ENCODE measurements at places on chromosomes 5 and 9.

DNA sequence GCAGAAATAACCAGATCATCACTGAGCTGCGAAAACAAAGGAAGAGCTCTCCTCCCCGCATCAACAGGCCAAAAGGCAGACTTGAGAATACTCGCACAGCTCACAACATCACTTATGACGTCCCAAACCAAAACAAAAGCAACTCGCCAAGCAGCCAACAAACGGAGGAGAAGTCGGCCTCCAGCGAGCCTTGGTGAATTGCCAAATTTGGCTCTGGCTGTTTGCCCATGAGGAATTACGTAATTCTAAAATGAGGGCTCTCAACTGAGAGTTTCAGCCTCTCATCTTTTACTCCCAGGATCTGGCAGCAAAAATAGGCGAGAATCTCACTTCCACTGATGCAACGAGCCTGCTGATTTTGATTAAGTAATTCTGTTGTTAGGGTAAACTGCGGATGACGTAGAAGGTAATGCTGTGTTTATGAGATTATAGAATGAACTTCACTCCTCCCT is 51.7 kb upstream of the SEMA6A start:
- DNase-seq: no peak

- DNase-seq: no peak
Measured at GRCh38 chr9:33162721-33163311, 4.3 kb downstream of the B4GALT1 start.

DNA sequence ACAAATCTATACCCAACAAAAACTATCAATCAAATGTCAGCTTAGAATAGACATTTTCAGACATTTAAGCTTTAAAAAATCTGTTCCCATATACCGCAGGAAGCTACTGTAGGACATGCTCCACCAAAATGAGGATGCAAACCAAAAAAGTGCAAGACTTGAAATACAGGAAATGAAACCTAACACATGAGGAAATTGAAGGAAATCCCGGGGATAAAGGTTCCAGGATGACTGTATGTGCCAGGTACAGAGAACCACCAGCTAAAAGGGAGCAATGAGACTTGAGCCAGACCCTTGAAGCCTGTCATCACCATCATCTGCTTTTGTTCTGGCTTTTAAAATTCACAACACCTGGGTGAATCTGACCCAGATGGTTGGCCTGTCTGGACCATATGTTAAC is 21.4 kb downstream of the DIAPH1 start:
- no peak for DNase-seq

- no peak for DNase-seq
Measured at GRCh38 chr5:73938280-73938937, 312.4 kb downstream of the ARHGEF28 start.

- DNase-seq: no peak
Measured at GRCh38 chr5:14212838-14213237, 69.7 kb downstream of the TRIO start.

GRCh38 chr9:14488421-14489190 is 174.7 kb upstream of the NFIB start:
- DNase-seq: no peak

- DNase-seq: no peak
Measured at GRCh38 chr5:160390787-160391696, 8.8 kb downstream of the FAM200C start.

- DNase-seq: no peak
Measured at GRCh38 chr9:89844535-89844934, 239.7 kb downstream of the GADD45G start.

DNA sequence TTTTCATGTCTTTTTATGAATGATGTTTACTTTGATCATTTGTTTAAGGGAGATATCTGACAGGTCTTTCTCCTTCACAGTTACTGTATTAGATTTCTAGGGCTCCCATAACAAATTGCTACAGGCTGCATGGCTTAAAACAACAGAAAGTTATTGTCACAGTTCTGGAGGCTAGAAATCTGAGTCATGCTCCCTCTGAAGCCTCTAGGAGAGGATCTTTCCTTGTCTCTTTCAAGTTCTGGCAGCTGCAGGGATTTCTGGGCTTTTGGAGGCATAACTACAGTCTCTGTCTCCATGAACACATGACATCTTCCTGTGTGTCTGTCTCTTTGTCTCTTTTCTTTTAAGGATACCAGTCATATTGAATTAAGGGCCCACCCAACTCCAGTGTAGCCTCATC is 557.3 kb upstream of the SEMA6A start:
- no peak for DNase-seq

DNA sequence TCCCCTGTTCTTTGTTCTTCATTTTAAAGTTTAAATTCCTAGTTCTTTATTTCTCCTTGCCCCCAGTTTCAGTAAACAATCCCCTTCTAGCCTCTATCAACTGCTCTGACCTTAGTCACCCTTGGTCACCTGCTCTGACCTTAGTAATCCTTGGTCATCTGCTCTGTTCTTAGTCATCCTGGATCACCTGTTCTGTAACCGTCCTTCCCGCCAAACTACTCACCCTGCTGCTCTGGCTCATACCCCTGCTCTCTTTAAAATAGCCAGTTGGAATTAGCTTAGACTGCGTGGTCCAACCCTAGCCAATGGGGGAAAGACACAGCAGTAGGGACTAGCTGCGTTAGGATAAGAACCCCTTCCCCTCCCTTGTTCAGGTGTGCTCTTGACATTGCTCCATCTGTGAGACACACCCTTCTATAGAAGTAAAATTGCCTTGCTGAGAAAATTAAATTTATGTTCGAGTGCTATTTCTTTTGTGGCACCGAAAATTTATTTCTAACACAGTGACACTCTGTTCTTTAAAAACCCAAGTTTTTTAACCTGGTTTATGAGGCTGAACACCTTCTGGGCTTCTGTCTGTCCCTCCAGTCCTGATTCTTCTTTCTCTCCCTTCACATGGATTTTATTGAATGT is 3.8 kb downstream of the PRRC1 start:
- no peak for DNase-seq

DNA sequence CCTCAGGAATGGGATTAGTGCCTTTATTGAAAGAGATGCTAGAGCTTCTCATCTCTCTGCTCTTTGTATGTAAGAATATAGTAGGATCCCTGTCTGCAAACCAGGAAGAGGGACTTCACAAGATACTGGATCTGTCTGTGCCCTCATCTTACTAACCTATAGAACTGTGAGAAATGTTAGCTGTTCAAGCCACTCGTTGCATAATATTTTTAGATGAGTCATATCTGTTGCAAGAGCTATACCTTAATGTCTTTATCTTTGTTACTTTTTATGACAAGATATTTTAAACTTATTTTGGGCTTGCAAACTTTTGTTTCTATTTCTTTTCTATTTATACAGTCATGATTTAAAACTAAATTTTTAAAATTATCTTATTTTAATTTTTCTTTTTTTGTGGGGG is 1296.8 kb upstream of the CDH6 start:
- DNase-seq: no peak

- DNase-seq: no peak
Measured at GRCh38 chr9:113973226-113973625, 97.1 kb downstream of the ZNF618 start.

GRCh38 chr9:38018958-38019602 is 49.9 kb downstream of the SHB start:
- DNase-seq: no peak

DNA sequence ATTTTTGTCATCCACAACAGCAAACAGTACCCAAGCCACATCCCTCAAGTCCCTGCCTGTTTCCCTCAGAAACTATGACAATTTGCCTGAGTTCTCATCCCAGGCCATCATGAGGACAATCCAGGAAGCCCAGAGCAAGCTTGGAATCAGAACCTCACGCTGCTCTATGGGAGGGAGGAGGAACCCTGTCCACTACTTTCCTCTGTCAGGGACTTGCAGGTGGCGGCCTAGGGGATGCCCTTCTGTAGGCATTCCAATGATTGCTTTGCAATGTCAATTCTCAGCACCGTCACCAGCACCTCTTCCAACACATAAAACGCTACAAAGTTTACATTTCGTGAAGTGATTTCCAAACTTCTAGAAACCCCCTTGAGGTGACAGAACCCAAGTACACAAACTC is 170.4 kb upstream of the FSTL4 start:
- DNase-seq: no peak

DNA sequence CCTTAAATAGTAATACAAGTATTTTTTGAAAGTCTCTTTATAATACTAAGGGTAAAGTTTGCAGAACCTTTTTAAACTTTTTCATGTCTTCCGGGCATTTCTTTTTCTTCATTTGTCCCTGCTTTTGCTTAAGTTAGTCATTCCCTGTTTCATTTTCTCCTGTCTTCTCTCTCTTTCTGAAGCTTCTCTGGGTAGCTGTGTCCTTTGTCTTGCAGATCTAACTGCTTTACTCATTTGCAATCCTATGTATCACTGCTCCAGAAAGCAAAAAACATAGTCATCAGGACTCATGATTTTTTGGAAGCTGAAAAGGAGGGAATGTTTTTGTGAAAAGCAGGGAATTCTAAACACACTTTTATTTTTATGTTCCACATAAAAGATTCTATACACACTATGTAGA is 301.7 kb downstream of the MRPS30 start:
- DNase-seq: no peak

GRCh38 chr5:137361280-137361679 is 137.8 kb downstream of the SPOCK1 start:
- no peak for DNase-seq

GRCh38 chr5:131423056-131423455 is 159.2 kb downstream of the CDC42SE2 start:
- no peak for DNase-seq
